ENCODE measurements at places on chromosomes 11 and 22.
A peak's percentile ranks its signal among the peaks of the same experiment; 100 is the strongest.

DNA sequence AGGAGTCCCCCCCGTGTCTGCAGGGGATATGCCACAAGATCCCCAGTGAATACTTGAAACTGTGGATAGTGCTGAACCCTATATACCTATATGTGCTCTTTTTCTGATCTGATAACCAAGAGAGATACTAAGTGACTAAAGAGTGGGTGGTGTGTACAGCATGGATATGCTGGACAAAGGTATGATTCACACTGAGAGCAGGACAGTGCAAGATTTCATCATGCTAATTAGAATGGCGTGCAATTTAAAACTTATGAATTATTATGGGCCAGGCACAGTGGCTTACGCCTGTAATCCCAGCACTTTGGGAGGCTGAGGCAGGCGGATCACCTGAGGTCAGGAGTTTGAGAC is 90.2 kb upstream of the ALKBH3 start:
- peak overlapping the region; percentile 62 for H3K27ac ChIP-seq
- DNase-seq = no peak
- H3K27me3 ChIP-seq = peaks cover 6% of the 10 kb centered on the region
- H3K4me3 ChIP-seq = no peak overlapping the region
- H3K36me3 ChIP-seq = peaks cover under 1% of the 10 kb centered on the region

- peaks cover 4% of the 10 kb centered on the region for H3K27me3 ChIP-seq
- H3K4me3 ChIP-seq = no peak overlapping the region
- DNase-seq = no peak
- H3K36me3 ChIP-seq = no peaks in the 10 kb centered on the region
- peaks cover 12% of the 10 kb centered on the region for H3K4me1 ChIP-seq
Observed at GRCh38 chr22:35306350-35306967, 6.8 kb downstream of the TOM1 start.

GRCh38 chr11:115929618-115930129 is 425.5 kb upstream of the CADM1 start:
- peaks cover 25% of the 10 kb centered on the region for H3K4me1 ChIP-seq
- DNase-seq = no peak
- H3K27me3 ChIP-seq = peaks cover 5% of the 10 kb centered on the region
- H3K27ac ChIP-seq = no peak overlapping the region
- H3K36me3 ChIP-seq = no peaks in the 10 kb centered on the region
- no peak overlapping the region for H3K4me3 ChIP-seq

- H3K27me3 ChIP-seq = peaks cover 4% of the 10 kb centered on the region
- no peak overlapping the region for H3K27ac ChIP-seq
- peaks cover 32% of the 10 kb centered on the region for H3K4me1 ChIP-seq
- no peak for DNase-seq
Observed at GRCh38 chr11:46099963-46100316, 21.3 kb downstream of the PHF21A start.

GRCh38 chr11:119081682-119082260 is 2.9 kb upstream of the HMBS start:
- H3K27me3 ChIP-seq = peaks cover 8% of the 10 kb centered on the region
- H3K27ac ChIP-seq = no peak overlapping the region
- no peak for DNase-seq
- H3K4me1 ChIP-seq = no peaks in the 10 kb centered on the region

GRCh38 chr22:47460861-47461260 is 698.4 kb downstream of the TBC1D22A start:
- no peaks in the 10 kb centered on the region for H3K36me3 ChIP-seq
- no peak overlapping the region for H3K27ac ChIP-seq
- no peaks in the 10 kb centered on the region for H3K27me3 ChIP-seq
- no peak overlapping the region for H3K4me3 ChIP-seq
- no peak for DNase-seq

DNA sequence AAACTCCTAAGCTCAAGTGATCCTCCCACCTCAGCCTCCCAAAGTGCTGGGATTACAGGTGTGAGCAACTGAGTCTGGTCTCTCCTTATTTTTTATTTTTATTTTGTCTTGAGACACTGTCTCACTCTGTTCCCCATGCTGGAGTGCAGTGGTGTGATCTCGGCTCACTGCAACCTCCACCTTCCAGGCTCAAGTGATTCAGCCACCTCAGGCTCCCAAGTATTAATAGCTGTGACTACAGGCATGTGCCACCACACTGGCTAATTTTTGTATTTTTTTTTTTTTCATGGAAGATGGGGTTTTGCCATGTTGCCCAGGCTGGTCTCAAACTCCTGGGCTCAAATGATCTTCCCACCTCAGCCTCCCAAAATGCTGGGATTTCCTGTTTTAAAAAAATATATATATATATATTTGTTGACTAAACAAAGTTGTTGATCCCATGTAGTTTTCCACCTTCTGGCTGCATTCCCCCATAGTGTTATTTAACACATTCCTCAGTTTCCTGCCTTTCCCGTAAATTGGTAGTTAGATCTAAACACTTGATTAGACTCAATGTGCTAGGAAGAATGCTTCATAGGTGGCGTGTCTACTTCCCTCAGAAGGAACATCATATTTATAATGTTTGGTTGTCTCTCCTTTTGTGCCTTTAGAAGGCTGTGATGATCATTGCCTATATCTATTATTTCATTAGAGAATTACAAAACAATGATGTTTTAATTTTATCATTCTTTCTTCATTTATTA is 38.8 kb downstream of the LRRC32 start:
- H3K4me1 ChIP-seq = no peaks in the 10 kb centered on the region
- DNase-seq = no peak

GRCh38 chr22:38097557-38098409 is 12.7 kb downstream of the BAIAP2L2 start:
- H3K27ac ChIP-seq = peak overlapping the region; percentile 97
- peaks cover 23% of the 10 kb centered on the region for H3K4me1 ChIP-seq
- H3K36me3 ChIP-seq = peaks cover 5% of the 10 kb centered on the region
- DNase-seq = peak; percentile 87

GRCh38 chr22:29638678-29639077 is 35.2 kb downstream of the NF2 start:
- peaks cover 6% of the 10 kb centered on the region for H3K27me3 ChIP-seq
- DNase-seq = no peak
- no peak overlapping the region for H3K4me3 ChIP-seq
- peaks cover 6% of the 10 kb centered on the region for H3K36me3 ChIP-seq
- peaks cover 31% of the 10 kb centered on the region for H3K4me1 ChIP-seq

DNA sequence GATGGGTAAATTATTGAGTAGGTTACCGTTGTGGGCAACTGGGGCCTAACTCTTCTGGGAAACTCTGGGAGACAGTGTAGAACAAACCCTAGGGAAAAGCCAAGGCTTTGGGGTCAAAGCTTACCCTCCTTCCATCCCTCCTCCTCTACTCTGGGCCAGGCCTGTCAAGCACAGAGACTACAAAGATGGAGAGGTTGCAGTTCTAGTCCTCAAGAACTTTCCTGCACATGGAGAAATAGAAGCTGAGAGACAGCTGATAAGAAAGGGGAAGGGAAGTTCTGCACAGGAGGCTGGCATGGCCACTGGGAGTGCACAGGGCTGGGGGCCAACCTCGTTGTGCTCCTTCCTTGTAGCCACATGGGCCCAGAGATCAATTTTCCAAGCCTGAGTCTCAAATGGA is 67.2 kb upstream of the ALX4 start:
- H3K27me3 ChIP-seq = peaks cover 9% of the 10 kb centered on the region
- H3K4me1 ChIP-seq = no peaks in the 10 kb centered on the region
- H3K27ac ChIP-seq = no peak overlapping the region
- no peak for DNase-seq
